Suppressor macrophage (primary cell): ENCODE measurements at places on chromosomes 5 and 9.

GRCh38 chr9:32580631-32581300 is 7.8 kb upstream of the NDUFB6 start:
- peak; percentile 18 for DNase-seq

GRCh38 chr5:79588696-79589095 is 23.5 kb upstream of the TENT2 start:
- DNase-seq: no peak

- peak; percentile 46 for DNase-seq
Observed at GRCh38 chr5:32312197-32312594, 543 bp downstream of the MTMR12 start.

- DNase-seq: no peak
Observed at GRCh38 chr5:142600092-142600491, 85.8 kb downstream of the FGF1 start.

DNA sequence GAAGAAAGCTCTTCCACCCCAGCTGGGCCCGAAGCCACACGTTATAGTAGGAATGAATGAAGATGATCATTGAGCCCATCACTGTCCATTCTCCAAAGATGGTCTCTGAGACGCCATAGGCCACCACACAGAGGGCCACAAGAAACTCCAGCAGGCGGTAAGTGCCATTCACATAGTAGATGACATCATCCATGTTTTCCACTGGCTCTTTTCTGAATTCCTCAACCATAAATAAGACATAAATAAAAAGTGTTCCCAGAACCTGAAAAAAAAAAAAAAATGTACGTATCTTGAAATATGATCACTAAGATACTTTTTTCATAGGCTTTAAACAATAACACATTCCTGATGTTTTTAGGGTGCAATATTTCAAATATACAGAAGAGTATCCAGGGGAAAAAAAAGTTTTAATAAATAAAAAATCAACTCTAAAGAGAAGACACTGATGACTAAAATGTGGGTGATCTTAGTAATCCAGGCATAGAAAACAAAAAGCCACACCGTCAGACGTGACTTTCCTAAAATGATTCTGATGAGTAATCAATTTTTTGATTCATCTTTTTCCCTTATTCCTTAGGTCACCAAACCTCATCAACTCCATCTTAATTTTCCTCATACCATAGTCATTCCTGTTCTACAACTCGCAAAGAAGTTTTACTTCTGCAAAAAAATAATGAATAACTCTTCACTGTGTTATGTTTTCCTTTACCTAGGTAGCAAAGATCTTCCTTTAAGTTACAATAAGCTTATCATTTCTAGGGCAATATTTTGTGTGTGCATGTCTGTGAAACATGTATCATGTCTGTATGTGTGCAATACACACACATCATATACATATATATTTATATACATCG is 47.8 kb downstream of the RNF145 start:
- DNase-seq: no peak

DNA sequence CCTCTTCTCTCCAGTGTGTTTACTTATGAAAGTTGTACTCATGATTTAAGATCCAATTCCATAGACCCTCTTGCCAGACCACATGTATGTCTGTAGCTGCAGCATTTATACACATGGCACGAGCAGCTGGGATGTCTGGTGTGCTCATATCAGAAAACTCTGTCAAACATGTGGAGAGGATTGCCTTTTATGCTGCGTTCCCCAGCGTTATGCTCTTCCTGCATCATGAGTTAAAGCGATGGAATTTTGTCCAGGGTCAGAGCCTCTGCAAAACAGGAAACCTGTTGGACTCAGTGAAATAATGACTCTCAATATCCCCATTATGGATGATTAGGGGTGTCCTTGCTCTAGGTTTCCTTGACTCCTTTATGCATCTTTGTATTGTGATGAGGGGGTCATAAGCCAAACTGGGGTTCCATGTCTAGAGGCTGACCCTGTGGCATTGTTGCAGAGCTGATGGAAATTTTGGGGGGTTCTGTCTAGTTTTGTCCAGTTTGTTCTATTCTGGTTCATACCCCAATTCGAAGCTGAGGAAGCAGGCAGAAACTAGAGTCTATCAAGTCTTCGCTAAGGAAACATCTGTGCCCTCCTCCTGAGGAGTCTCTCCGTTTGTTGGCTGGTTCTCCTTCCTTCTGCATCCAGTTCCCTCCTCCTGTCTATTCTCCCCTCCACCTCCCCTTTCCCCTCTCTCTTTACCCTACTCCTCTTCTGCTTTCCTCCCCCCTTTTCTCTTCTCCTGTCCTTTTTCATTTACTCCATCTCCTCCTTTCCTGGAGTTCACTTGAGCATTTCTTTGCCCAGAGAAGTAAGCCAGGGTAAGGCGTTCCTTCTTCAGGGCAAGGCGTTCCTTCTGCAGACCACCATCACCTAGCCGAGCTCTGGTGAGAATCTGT is 252.8 kb downstream of the MAST4 start:
- no peak for DNase-seq

DNA sequence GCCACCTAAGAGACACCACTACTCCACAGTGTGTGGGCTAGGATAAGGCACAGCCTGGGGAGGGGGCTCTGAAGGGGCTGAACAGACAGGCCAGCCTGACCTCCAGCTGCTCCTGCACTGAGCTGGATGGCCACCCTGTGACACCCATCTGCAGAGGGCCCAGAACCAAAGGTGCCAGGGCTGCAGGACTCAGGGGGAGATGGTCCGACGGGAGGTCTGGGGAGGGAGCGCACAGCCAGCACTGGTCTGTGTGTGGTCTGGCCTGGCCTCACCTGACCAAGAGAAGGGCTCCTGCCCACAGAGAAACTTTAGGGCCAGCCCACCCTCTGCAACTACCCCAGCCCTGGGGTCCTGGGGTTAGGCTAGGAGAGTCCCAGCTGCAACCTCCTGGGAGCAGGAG is 789 bp downstream of the LTC4S start:
- no peak for DNase-seq

- no peak for DNase-seq
Observed at GRCh38 chr5:78979909-78980308, 5.2 kb downstream of the ARSB start.

- DNase-seq: peak; percentile 90
Observed at GRCh38 chr5:88883059-88883835, at the start of gene MEF2C. Gene MEF2C (minus strand): TSS chr5:88883184. CDS start chr5:88823788, 59,396 bp downstream.

- DNase-seq: no peak
Observed at GRCh38 chr5:136109453-136110135, 23.1 kb upstream of the SMAD5 start.

GRCh38 chr9:3682186-3682585 is 156.4 kb upstream of the RFX3 start:
- no peak for DNase-seq

- no peak for DNase-seq
Observed at GRCh38 chr9:396396-396795, 181.7 kb downstream of the DOCK8 start.

DNA sequence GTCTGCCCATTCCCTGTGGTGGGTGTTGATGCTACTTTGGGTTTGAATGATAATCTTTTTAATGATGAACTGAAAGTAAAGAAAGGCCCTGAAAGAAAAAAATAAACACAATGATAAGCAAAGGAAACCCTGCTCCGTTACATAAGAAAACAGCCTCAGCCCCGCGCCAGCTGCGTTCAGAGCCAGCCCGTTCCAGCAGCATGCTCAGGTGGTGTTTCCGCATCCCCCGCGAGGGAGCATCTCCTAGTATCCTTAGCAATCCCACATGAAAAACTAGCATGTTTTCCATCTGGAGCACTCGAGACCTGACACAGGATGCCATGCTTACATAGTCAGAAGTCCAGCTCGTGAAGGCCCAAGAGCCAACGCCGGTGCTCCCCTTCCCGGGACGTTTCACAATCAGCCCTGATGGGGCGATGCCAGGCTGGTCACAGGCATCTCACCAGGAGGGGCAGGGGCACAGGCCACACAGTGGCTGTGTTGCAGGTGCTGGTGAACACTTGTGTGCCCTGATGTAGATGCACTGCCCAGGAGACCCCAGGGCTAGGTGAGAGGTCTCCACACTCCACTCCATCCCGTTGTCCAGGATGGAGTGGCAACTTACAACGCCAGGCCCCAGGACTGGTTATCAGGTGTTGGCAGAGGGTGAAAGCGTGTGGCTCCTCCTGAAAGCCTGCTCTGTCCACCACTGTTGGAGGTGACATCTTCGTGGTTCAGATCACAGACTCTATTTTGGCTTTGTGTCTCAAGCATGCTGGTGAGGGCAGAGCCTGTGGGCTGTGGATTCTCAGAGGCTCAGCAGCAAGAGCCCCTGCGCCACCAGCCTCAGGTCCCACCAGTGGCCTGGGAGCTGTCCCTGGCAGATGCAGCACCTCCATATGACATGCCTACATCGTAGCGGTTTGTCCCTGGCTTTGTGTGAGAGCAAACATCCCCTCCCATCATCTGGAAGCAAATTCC is 246.8 kb upstream of the IRX1 start:
- DNase-seq: no peak

DNA sequence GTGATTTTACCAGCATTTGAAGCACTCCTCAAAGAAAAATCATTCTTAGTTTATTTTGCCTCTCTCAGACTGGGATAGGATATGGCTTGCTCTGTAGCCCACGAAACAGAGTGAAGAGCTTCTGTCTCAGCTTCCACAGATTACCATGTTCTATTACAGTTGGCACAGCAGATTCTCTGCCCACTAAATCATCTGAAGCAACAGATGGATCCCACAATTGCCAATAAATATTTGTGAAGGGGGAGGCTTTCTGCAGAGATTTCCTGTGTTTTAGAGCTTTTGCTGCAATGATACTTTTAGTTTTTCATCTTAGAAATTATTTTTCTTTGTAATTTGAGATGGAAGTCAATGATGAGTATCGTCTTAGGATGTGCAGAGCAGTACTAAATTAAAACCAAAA is 12.3 kb upstream of the MAP3K1 start:
- no peak for DNase-seq

- DNase-seq: peak; percentile 86
Observed at GRCh38 chr9:107465467-107466451, 23.8 kb downstream of the KLF4 start.

DNA sequence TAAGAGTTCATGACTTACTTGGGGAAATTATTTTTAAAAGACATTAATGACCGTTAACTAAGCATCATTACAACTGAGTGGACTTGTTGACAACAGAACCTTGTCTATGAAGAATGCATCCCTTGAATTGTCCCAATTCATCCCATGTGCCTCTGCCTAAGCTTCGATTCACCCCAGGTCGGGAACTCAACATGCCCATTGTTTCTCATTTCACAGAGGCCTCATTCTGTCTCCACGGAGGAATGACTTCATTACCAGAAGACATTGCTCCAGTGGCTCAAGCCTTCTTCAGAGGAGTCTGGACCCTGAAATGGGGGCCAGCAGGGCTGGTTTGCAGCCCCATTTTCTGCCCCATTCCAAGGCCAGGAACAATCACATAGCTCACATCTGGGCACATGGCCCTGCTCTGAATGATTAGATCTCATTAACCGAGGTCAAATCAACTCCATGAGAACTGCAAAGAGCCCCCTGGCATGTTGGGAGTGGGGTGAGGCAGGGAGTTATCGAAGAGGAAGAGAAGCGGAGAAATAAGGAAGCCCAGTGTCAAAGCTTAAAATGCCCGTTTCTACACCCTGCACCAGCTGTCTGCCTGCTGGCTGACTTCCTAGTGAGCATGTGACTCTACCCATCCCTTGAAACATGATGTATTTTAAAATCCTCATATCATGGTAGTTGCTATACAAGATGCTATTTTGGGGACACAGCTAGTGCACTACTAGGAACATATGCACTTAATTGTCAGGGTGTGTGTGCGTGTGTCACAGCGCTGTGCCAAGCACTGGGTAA is 137.3 kb downstream of the LHFPL2 start:
- DNase-seq: peak; percentile 88

DNA sequence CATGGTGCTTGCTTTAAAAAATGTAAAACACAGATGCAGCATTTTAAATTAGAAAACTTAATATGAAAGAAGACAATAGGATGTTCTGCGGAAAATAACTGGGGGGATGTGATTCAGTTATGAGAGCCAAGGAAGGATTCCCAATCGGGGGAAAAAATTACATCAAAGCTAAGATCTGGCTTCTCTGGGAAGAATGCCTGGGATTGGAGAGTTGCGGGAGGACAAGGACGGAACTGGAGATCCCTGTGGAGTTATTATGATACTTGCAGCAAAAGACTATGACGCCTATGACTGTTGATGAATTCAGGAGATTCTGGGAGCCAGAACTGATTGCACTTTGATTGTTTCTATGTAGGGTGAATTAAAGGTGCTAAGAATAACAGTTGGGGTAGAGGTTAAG is 24.6 kb downstream of the MTX3 start:
- no peak for DNase-seq

- DNase-seq: no peak
Observed at GRCh38 chr5:151670953-151671636, 15.6 kb downstream of the SPARC start.

DNA sequence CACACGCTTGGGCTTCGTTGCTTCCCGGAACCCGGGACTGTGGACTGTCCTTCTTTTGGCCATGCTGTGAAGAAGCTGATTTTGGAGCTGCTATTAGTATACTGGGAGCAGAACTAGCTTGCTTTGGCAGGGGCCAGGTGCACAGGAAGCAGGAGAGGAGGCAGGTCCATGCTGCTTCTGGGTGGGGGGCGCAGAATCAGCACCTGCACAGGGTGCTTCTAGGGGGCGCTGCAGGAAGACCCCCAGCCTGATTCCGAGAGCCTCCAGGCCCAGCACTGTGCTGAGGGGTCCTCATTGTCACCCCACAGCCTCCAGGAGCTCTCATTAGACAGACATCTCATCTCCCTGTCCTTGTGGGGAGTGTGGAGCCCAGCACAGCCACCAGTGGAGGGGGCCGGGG is 252.6 kb upstream of the IRX4 start:
- DNase-seq: no peak

GRCh38 chr5:157331807-157332206 is 65.9 kb downstream of the CYFIP2 start:
- DNase-seq: no peak
